Thyroid gland (tissue), 4 donors: ENCODE measurements at places on chromosomes 7 and 10. TPM values are rescaled to one million over a fixed set of nuclear protein-coding genes. Genes with fewer than 3 reads are reported as not detected.
A peak's percentile ranks its signal among the peaks of the same experiment; 100 is the strongest.

GRCh38 chr10:76454506-76455140, 1023.2 kb downstream of the LRMDA start:
- no peaks in the 10 kb centered on the region for H3K27me3 ChIP-seq
- H3K4me3 ChIP-seq: no peak overlapping the region
- H3K27ac ChIP-seq: no peak overlapping the region
- no peaks in the 10 kb centered on the region for H3K36me3 ChIP-seq

PFKP gene
- 154 TPM for total RNA-seq

ELFN1 gene
- 0.96 TPM for total RNA-seq

CC2D2B gene
- total RNA-seq: 2.0 TPM

PAPSS2 gene
- 32.1 TPM for total RNA-seq

TMEM26 gene
- 0.89 TPM for total RNA-seq

DNA sequence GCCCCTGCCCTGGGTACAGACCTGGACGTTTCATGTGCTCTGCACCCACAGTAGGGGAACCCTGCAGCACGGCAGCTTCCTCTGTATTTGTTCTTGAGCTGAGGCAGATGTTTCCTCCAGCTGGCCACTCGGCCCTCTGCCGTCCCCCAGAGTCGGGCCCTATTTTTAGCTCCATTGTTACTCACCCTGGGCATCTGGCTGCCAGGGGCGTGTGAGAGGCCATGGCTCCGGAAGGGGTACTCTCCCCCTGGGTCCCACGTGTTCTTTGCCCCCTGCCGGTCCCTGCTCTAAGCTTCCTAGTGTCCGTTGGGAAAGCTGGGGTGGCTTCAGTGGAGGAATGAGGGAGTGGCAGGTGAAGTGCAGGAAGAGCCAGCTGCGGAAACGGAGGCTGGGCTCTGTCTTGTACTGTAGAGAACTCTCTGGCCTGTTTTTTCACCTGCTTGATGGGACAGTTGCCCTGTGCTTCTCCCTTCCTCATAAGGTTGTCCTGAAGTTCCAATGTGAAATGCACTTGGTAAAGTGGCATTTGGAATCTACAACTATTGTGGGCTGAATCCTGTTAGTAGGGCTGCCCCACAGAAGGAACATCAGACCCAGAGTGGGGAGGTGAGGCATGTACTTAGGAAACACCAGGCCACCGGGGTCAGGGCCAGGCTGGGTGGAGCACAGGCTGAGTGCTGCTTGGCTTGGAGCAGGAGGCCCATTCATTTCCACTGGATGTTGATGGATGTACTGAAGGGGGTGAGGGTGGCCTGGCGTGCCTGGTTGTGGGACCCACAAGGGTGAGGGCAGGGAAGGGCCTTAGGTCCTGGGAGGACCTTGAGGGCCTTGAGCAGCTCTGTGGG, 30.6 kb downstream of the PALD1 start:
- H3K4me3 ChIP-seq: no peak overlapping the region
- no peaks in the 10 kb centered on the region for H3K36me3 ChIP-seq
- DNase-seq: peak; percentile 33
- peaks cover 42% of the 10 kb centered on the region for H3K4me1 ChIP-seq
- H3K27ac ChIP-seq: no peak overlapping the region

GRCh38 chr10:58963101-58963534, 213.3 kb upstream of the PHYHIPL start:
- no peak for DNase-seq
- H3K27me3 ChIP-seq: no peaks in the 10 kb centered on the region
- H3K4me3 ChIP-seq: no peak overlapping the region
- H3K27ac ChIP-seq: no peak overlapping the region
- no peaks in the 10 kb centered on the region for H3K4me1 ChIP-seq

DNA sequence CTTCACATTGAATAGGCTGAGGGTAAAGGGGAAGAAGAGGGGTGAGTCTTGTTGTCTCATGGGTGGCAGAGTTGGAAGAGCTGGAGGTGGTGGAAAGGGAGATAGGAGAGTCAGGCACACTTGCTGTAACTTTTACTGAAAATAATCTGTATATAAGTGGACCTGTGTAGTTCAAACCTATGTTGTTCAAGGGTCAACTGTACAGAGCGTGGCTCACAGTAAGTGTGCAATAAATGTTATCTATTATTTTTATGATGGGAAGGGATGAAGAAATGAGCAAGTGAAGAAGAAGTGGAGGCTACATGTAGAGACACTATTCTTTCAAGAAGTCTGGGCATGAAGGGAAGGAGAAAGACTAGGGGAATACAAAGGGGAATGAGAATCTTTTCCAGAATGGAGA, 71.5 kb upstream of the FAM133B start:
- H3K4me3 ChIP-seq: no peak overlapping the region
- no peaks in the 10 kb centered on the region for H3K27me3 ChIP-seq
- no peaks in the 10 kb centered on the region for H3K4me1 ChIP-seq
- no peak overlapping the region for H3K27ac ChIP-seq
- no peak for DNase-seq

DNA sequence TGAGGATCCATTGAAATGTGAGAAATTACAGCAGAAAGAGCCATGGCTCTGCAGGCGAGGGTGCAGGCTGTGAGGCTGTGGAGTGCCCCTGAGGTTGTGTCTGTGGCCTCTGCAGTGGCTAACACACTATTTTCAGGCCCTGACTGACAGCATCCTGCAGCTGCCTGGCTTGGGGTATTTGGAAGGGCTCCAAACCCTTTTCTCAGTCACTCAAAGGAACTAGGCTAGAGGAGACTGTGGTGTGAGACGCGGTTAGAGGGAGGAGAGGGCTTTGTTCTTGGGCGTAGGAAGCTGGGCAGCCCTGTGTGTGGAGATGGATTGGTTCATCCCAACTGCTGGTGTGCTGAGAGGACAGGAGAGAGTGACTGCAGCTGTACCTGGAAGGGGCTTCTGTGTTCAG, 134.9 kb downstream of the RAMP3 start:
- no peak overlapping the region for H3K4me3 ChIP-seq
- no peaks in the 10 kb centered on the region for H3K27me3 ChIP-seq
- H3K27ac ChIP-seq: no peak overlapping the region
- H3K4me1 ChIP-seq: no peaks in the 10 kb centered on the region
- H3K36me3 ChIP-seq: no peaks in the 10 kb centered on the region

GRCh38 chr10:56012101-56012500, 349.0 kb downstream of the ZWINT start:
- no peaks in the 10 kb centered on the region for H3K27me3 ChIP-seq
- DNase-seq: no peak
- no peaks in the 10 kb centered on the region for H3K4me1 ChIP-seq
- H3K4me3 ChIP-seq: no peak overlapping the region

BMS1 gene
- 12.6 TPM for total RNA-seq

GRCh38 chr7:53697913-53698312, 662.5 kb downstream of the POM121L12 start:
- H3K4me1 ChIP-seq: no peaks in the 10 kb centered on the region
- DNase-seq: no peak
- H3K4me3 ChIP-seq: no peak overlapping the region
- no peaks in the 10 kb centered on the region for H3K36me3 ChIP-seq
- H3K27ac ChIP-seq: no peak overlapping the region
- H3K27me3 ChIP-seq: no peaks in the 10 kb centered on the region

DNA sequence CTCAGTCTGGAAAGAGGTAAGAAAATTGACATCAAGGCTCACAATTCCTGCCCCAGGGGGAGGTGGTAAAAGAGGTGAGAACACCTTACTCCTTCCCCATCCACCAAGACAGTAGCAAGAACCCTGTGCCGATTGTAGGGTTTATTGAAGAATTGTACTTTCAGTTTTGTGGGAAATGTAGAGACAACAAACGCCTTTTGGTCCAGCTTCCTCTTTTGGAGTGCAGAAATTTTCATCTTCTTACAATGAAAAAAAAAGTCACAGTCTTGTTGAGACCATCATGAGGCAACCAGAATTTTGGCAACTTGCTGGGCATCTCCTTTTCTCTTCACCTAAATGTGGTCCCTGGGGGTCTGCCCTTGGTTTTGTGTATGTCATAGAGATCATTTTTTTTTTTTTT, 217.7 kb downstream of the TMEM178B start:
- H3K36me3 ChIP-seq: no peaks in the 10 kb centered on the region
- no peak overlapping the region for H3K27ac ChIP-seq
- no peak overlapping the region for H3K4me3 ChIP-seq
- peaks cover 58% of the 10 kb centered on the region for H3K4me1 ChIP-seq
- H3K27me3 ChIP-seq: no peaks in the 10 kb centered on the region

IFIT1B gene
- total RNA-seq: not detected

VGF gene
- not detected for total RNA-seq

DNA sequence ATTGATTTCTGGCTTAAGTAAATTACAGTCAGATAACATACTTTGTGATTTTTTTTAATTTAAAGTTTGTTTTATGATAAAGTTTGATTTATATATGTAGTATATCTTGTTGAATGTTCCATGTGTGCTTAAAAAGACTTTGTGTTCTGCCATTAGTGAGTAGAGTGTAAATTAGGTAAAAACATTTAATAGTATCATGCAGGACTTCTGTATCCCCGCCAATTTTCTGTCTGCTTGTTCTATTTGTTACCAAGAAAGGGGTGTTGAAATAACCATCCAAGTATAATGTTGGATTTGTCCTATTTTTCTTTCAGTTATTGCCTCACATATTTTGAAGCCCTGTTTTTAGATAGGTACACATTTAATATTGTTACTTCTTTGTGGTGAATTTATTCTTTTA, 172.1 kb downstream of the CAMK1D start:
- no peaks in the 10 kb centered on the region for H3K27me3 ChIP-seq
- H3K36me3 ChIP-seq: no peaks in the 10 kb centered on the region
- H3K27ac ChIP-seq: no peak overlapping the region

DNA sequence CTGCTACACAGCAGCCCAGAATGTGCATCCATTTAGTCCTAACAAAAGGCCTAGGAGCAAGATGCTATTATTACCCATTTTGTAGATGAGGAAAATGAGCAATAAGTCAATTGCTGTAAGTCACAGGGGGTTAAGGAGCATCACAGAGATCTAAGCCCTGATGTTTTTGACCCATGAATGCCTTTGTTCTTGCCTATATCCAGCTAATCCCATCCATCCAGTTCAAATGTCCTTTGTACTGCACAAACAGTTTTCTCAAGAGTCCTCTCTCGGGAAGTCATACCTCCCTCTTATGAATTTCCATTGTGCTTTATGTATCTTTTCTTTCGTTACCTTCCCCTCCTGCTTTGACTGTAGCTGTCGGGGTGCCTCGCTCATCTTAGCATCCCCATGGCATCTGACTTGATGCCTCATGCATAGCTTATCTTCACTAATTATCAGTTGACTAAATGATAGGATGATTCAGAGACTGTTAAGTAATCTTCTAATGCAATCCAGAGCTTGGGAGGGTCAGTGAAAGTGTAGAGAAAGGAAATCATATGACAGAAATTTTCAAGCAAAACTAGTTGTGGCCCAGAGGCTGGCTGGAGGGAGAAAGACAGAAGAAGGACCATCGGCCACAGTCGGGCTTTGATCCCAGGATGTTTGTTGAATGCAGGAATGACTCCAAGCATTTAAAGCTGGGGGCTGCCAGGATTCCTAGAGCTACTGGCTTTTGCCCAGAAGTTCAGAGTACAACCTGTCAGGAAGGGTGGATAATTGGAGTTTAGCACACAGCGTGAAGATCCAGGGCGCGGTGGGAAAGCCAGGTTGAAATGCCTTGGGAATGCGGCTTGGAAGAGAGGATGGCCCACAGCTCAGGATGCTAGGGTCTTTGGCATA, 23.5 kb downstream of the BLVRA start:
- H3K36me3 ChIP-seq: no peaks in the 10 kb centered on the region
- no peaks in the 10 kb centered on the region for H3K4me1 ChIP-seq

DNA sequence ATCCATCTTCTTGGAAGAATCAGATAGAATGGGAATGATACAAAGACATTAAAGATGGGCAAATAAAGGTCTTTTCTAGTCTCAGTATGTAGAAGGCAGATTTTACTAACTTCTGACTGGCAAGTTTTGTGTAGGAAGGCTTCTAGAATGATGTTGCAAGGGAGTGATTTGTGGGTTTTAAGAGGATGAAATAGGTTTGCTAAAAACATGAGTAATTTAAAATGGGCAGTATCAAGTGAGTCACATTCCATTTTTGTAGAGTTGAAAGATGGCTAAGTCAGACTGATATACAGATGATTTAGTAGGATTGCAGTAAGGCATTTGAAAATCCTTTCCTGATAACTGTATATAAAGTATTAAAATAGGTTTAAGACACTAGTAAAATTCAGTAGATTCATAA, 777.4 kb downstream of the SORCS1 start:
- no peak overlapping the region for H3K27ac ChIP-seq
- no peaks in the 10 kb centered on the region for H3K4me1 ChIP-seq
- no peaks in the 10 kb centered on the region for H3K36me3 ChIP-seq
- H3K4me3 ChIP-seq: no peak overlapping the region
- no peaks in the 10 kb centered on the region for H3K27me3 ChIP-seq
- no peak for DNase-seq

DNA sequence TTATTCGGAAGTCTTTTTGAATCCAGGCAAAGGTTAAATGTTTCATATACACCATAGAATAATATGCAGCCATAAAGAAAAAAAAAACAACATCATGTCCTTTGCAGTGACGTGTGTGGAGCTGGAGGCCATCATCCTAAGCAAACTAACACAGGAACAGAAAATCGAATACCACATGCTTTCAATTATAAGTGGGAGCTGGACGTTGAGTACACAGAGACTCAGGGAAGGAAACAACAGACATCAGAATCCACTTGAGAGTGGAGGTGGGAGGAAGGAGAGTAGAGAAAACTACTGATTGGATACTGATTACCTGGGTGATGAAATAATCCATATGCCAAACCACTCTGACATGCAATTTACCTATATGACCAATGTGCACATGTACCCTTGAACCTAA, 293.4 kb downstream of the KLF6 start:
- no peak overlapping the region for H3K4me3 ChIP-seq
- no peak overlapping the region for H3K27ac ChIP-seq
- no peaks in the 10 kb centered on the region for H3K36me3 ChIP-seq
- H3K27me3 ChIP-seq: no peaks in the 10 kb centered on the region

DNA sequence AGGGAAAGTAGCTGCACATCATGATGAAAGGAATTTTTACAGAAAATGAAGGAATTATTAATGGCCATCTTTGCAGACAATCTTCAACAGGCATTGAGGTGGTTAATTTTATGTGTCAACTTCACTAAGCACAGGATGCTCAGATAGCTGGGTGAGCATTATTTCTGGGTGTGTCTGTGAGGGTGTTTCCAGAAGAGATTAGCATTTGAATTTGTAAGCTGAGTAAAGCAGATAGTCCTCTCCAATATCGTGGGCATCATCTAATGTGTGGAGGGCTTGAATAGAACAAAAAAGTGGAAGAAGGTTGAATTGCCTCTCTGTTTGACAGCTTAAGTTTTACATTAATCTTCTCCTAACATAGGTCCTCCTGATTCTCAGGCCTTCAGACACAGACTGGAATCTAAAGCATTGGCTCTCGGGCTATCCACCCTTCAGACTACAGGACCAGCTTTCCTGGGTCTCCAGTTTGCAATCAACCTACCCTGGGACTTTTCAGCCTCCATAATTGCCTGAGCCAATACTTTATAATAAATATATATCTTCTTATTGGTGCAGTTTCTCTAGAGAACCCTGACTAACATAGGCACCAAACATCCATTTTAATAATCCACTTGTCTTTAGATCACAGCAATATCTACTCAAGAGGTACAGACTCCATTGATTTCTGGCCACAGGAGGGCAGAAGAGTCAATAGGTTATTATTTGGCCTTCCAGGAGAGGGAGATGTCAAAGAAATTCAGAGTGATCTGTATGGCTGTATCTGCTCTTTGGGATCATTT, 10.5 kb upstream of the CRPPA start:
- no peak overlapping the region for H3K4me3 ChIP-seq
- H3K36me3 ChIP-seq: no peaks in the 10 kb centered on the region
- no peaks in the 10 kb centered on the region for H3K4me1 ChIP-seq
- H3K27me3 ChIP-seq: no peaks in the 10 kb centered on the region
